ENCODE measurements at places on chromosomes 16 and 17.

GRCh38 chr17:81429821-81430551 is 34.7 kb downstream of the BAHCC1 start:
- H3K36me3 ChIP-seq: no peaks in the 10 kb centered on the region
- H3K4me1 ChIP-seq: peaks cover 37% of the 10 kb centered on the region
- DNase-seq: no peak
- H3K27me3 ChIP-seq: no peaks in the 10 kb centered on the region
- no peak overlapping the region for H3K27ac ChIP-seq

DNA sequence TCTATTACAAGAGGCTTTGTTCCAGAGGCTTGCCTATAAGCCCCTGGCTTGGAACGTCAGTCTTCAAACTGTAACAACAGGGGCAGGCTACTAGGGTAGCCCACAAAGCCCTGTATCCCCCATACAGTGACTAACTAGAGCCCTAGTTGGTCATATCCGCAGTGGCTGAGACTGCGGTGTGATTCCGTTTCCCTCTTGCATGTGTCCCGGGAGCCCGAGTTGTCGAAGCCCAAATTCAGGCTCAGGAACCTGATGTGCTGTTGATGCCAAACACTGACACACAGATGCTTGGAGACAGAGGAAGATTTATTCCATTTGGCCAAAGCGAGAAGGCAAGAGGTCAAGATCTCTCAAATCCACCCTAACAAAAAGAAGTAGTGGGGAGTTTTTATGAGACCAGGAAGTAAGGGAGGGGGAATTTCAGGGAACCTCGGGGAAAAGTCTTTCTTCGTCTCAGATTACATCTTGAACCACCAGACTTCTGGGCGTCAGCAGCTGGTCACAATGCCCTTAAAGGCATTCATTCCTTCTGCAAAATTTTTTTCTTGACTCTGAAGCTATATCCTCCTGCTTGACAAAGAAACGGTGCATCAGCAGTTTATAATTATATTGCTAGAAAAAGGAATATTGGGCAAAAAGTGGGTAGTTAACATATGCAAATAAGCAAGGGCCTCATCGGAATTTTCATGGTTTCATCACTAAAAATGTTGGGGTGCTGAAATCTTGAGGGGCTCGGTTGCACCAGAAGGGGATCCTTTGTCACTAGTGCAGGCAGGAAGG is 879 bp downstream of the SLFN5 start:
- H3K4me1 ChIP-seq: peaks cover 69% of the 10 kb centered on the region
- H3K27me3 ChIP-seq: no peaks in the 10 kb centered on the region
- DNase-seq: peak; percentile 70
- peak overlapping the region; percentile 96 for H3K27ac ChIP-seq
- H3K4me3 ChIP-seq: peak overlapping the region; percentile 93

DNA sequence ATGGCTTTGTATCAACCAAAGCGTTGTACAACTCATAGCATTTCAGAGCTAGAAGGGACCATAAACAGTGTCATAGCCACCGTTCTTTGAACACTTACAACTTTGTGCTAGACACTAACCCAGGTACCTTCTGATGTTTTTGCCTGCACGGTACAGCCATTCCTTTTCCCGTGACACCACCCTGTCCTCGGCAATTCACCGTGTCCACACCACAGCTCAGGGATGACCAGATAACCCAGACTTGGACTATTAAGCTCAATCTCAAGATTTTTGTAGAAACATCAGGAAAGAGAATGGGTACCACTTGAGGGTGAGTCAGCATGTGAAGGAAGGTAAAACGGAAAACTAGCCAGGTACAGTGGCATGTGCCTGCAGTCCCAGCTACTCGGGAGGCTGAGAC is 9.8 kb upstream of the CBFB start:
- H3K27ac ChIP-seq: no peak overlapping the region
- H3K4me3 ChIP-seq: no peak overlapping the region
- DNase-seq: no peak
- H3K36me3 ChIP-seq: no peaks in the 10 kb centered on the region

DNA sequence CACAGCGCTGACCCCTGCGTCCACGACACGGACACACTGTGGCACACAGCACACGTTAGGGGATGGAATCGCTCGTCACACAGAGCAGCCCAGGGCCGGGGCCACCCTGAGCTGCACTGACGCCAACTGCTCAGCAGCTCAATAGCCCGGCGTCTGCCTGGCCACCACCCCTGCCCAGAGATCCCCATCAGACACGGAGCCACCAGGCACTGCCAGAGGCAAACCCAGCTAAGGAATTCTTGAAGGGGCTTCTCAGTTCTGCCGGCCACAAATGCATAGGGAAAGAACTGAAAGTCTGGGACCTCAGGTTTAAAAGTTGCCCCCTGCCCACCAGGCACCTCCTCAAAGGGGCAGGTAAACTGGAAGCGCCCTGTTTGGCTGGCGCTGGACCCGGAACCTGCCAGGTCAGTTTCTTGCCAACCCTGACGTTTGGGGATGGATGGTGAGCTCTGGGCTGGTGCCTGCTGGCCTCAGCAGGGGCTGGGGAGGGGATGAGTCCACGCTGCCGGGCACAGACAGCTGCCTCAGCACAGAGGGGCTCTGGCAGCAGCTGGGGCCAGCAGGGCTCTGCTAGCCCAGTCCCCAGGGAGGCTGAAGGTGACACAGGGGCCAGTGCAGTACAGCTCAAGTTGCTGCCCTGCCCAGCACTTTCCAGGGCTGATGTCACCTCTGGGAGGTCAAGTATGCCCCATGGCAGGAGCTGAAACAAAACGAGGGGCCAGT is 33.2 kb downstream of the TIMM22 start:
- no peaks in the 10 kb centered on the region for H3K4me1 ChIP-seq
- H3K27ac ChIP-seq: no peak overlapping the region
- DNase-seq: no peak
- H3K27me3 ChIP-seq: no peaks in the 10 kb centered on the region
- H3K36me3 ChIP-seq: peaks cover 8% of the 10 kb centered on the region

- no peaks in the 10 kb centered on the region for H3K27me3 ChIP-seq
- peaks cover 47% of the 10 kb centered on the region for H3K36me3 ChIP-seq
- H3K4me3 ChIP-seq: no peak overlapping the region
- H3K4me1 ChIP-seq: no peaks in the 10 kb centered on the region
- no peak for DNase-seq
These were observed 13.9 kb downstream of the HAGH start for GRCh38 chr16:1812732-1813163.

DNA sequence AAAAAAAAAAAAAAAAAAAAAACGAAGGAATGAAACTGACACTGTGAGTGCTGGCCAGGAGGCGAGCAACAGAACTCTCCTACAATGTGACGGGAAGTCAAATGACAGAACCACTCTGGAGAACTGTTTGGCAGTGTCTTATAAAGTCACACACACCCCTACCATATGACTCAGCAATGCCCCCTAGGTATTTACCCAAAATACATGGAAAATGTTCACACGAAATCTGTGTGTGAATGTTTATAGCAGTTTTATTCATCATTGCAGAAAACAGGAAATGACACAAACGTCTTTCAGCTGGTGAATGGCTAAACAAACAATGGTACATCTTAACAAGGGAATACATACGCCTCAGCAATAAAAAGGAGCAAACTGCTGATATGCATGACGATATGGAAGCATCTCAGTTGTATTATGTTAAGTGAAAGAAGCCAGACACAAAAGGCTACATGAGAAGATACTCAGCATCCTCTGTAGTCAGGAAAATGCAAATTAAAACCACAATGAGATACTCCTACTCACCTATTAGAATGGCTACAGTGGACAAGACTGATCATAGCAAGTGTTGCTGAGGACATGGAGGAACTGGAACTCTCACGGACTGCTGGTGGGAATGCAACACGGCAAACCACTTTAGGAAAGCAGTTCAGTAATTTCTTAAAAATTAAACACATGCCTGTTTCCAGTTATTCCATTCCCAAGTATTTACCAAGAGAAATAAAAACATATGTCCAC is 74.7 kb downstream of the TBC1D16 start:
- no peaks in the 10 kb centered on the region for H3K4me1 ChIP-seq
- peaks cover 4% of the 10 kb centered on the region for H3K27me3 ChIP-seq
- no peaks in the 10 kb centered on the region for H3K36me3 ChIP-seq
- H3K27ac ChIP-seq: no peak overlapping the region
- no peak for DNase-seq

DNA sequence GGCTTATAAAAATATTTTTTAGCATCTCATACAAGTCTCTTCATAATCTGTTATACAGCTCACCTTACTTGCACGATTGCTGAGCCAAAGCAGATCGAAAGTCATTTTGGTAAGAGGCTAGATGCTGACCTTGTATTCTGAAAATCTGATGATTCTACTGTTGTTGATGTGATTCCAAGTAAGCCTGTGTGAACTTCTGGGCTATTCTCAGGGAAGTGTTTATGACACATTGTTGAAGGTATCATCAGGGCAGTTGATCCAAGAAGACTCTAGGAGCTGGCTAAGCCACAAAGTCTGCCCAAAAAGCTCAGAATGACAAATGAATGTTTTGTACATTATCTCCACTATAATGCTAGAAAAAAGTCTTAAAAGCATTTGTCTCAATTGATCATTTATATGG is 16.0 kb downstream of the OMG start:
- no peak for DNase-seq
- no peak overlapping the region for H3K27ac ChIP-seq
- no peaks in the 10 kb centered on the region for H3K36me3 ChIP-seq
- no peaks in the 10 kb centered on the region for H3K27me3 ChIP-seq
- H3K4me3 ChIP-seq: no peak overlapping the region

- H3K4me3 ChIP-seq: no peak overlapping the region
- no peak for DNase-seq
- no peaks in the 10 kb centered on the region for H3K36me3 ChIP-seq
These were observed 44.1 kb upstream of the MYH10 start for GRCh38 chr17:8674344-8675305.

- peaks cover 8% of the 10 kb centered on the region for H3K27me3 ChIP-seq
- no peak overlapping the region for H3K27ac ChIP-seq
- H3K4me3 ChIP-seq: no peak overlapping the region
- no peaks in the 10 kb centered on the region for H3K36me3 ChIP-seq
These were observed 419.4 kb downstream of the PMP22 start for GRCh38 chr17:14845591-14846281.

- DNase-seq: no peak
- H3K27me3 ChIP-seq: no peaks in the 10 kb centered on the region
- H3K27ac ChIP-seq: no peak overlapping the region
- no peak overlapping the region for H3K4me3 ChIP-seq
- no peaks in the 10 kb centered on the region for H3K36me3 ChIP-seq
- H3K4me1 ChIP-seq: no peaks in the 10 kb centered on the region
These were observed 28.4 kb upstream of the MAP3K14 start for GRCh38 chr17:45345246-45345553.

DNA sequence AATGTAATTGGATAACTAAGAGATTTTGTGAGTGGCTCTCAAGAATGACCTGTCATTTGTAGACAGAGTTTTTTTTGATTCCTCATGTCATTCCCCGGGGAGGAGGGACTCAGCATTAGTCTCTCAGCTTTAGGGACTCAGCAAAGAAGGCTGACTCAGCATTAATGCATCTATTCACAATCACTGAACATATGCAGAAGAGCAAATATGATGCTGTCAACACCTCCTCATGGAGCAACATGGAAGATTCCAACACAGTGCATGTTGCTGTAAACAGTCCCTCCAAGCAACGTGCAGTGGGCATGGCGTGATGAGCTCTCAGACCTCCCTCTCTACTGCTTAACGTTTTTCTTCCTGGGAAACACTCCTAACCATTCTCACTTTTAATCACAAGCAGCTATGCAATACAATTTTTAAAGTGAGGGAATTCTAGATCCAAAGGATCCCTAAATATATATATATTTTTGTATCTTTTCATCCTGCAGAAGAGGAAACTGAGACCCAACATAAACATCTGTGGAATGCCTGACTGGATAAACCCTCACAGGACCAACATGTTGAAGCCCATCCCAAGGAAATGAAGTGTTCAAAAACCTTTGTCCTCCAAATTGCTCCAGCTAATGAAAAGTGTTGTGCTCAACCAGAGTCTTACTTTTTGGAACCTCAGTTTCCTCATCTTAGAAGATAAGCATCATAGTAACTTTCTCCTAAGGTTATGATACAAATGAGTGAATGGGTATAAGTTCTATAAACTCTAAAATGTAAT is 38.9 kb downstream of the TMEM100 start:
- no peaks in the 10 kb centered on the region for H3K36me3 ChIP-seq
- H3K4me1 ChIP-seq: no peaks in the 10 kb centered on the region
- H3K27ac ChIP-seq: no peak overlapping the region
- H3K4me3 ChIP-seq: no peak overlapping the region
- no peak for DNase-seq

GRCh38 chr17:40063901-40064531 is 1.3 kb downstream of the THRA start:
- H3K4me3 ChIP-seq: peak overlapping the region; percentile 78
- peaks cover 62% of the 10 kb centered on the region for H3K4me1 ChIP-seq
- DNase-seq: no peak
- H3K36me3 ChIP-seq: no peaks in the 10 kb centered on the region
- H3K27me3 ChIP-seq: no peaks in the 10 kb centered on the region

Data from CD4-positive, CD25-positive, alpha-beta regulatory T cell (primary cell).